ENCODE measurements at places on chromosomes 7 and 10.

- no peak for ATAC-seq
These were observed 53.0 kb upstream of the OPALIN start for GRCh38 chr10:96411716-96412320.

GRCh38 chr7:111045449-111045848, 45.5 kb upstream of the LRRN3 start:
- ATAC-seq: no peak

GRCh38 chr7:105094966-105095365, 81.0 kb downstream of the KMT2E start:
- ATAC-seq: no peak

GRCh38 chr7:151930026-151930653, 26.1 kb upstream of the GALNTL5 start:
- no peak for ATAC-seq

DNA sequence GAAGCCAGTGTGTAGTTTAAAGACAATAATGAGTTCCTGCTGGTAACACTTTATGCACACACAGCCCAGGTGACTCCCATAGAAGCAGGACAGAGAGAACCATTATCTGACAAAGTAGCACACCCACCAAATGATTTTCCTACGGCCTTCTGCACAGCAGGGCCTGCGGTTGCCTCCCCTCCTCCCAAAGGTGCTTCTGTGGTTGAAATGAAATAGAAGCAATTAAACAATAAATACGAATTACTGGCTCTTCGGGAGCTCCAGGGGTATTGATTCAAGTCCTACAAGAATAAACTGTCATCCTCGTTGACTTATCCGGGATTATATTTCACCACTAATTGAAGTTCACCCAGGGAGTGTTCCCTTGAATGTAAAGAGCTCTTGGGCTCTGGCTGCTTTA, 172.1 kb downstream of the ACTR3B start:
- no peak for ATAC-seq

- peak; percentile 14 for ATAC-seq
These were observed 38.2 kb upstream of the PFKFB3 start for GRCh38 chr10:6164271-6165095.

DNA sequence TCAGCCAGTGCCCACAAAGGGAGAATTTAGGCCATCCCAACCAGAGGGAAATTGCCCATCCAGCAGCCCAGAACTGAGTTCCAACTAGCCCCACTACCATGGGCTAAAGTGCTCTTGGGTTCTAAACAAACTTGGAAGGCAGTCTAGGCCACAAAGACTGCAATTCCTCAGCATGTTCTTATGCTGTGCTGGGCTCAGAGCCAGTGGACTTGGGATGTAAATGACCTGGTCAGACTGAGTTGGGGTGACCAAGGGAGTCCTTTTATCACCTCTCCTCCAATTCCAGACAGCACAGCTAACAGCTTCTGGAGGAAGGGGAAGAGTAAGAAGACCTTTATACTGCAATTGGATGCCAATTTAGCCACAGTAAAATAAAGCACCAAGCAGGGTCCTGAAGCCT, 607.2 kb upstream of the KCND2 start:
- ATAC-seq: no peak

DNA sequence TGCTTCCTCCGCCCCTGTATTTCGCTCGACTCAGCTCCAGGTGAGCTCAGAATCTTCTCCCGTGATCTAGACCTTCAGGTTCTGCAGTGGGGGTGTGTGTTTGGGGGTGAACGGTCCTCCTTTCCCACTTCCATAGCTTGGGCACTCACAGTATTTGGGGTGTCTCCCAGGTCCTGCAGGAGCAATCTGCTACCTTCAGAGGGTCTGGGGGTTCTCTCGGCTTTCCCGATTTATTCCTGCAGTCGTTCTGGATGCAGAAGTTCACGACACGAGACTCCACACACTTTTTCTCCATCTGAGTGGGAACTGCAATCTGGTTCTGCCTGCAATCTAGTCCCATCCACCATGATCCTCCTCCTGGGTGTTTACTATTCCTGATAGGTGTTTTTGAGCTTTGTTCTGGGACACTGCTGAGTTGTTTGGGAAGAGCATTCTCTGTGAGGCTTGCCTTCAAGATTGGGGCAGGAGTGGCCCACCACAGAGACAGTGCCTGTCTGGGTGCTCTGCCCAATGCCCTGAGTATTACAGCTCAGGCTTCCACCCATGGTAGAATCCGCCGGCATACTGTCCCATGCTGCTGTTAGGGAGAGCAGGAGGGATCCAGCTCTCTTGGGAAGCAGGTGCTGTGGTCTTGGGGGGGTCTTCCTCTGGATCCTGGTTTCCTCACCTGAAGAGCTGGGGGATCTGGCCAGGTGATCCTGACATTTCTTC, 29.8 kb downstream of the JAKMIP3 start:
- ATAC-seq: no peak

DNA sequence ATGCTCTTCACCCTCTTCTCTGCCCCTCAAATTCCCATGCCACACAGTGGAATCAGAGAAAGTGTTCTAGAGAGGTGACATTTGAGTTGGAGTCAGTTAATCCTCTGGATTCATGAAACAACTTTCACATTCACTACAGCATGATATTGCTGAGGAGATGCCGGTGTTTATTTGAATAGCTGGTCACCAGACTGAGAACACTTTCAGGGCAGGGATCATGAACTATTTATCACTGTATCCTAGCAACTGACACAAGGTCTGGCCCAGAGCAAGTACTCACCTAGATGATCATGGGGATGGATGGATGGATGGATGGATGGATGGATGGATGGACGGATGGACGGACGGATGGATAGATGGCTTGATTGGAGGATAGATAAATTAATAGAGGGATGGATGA, 116.7 kb upstream of the ZMIZ1 start:
- ATAC-seq: no peak

DNA sequence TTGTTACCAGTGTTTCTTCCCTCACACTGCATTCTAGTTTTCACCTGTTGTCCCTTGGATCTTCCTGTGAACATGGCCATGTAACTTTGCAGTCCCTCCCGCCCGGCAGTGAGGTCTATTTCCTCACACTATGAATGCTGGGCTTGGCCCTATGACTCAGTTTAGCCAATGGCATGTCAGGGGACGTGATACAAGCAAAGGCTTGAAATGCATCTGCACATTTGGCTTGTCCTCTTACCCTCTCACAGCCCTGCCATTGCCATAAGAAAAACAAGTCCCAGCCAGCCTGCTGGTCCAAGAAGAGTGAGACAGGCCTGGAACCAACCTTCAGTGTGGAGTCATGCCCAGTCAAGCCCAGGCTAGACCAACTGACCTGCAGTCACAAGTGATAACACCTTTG, 17.1 kb upstream of the EZH2 start:
- no peak for ATAC-seq

GRCh38 chr10:113541549-113541927, 11.3 kb upstream of the HABP2 start:
- ATAC-seq: no peak

DNA sequence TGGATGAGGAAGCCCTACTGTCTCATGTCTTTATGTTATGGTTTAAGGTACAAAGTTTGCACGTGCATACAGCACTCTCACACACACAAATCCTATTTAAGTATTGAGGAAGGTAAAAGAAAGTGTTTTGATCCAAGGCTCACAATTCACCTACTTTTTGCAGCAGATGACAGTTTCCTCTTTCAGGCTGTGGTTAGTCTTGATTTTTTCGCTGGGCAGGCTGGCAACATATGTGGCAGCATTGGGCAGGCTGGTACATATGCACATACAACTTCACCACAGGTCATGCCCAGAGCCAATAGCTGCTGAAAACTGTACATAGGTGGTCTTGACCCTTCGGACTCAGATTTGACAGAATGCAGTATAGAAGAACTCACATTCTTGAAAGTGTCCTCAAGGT, 29.1 kb upstream of the SDHAF3 start:
- ATAC-seq: no peak

- no peak for ATAC-seq
These were observed 1015.2 kb upstream of the PHF14 start for GRCh38 chr7:9958486-9958885.

DNA sequence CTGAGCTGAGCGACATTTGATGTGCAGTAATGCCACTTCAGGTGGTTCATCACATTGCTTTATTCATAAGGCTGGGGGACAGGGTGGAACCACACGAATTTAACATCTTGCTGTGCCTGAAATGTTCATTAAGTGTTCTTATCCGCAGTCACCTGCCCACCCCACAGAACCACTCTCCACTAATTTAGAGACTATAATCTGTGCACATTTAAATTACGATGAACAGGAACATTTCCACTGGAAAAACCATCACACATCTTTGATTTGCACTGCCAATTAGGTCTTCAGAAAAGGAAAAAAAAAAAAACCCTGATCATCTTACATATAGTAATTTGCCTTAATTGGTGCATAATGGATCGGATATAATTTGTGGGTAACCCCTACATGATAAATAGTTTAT, 2.3 kb downstream of the CDCA7L start:
- no peak for ATAC-seq

DNA sequence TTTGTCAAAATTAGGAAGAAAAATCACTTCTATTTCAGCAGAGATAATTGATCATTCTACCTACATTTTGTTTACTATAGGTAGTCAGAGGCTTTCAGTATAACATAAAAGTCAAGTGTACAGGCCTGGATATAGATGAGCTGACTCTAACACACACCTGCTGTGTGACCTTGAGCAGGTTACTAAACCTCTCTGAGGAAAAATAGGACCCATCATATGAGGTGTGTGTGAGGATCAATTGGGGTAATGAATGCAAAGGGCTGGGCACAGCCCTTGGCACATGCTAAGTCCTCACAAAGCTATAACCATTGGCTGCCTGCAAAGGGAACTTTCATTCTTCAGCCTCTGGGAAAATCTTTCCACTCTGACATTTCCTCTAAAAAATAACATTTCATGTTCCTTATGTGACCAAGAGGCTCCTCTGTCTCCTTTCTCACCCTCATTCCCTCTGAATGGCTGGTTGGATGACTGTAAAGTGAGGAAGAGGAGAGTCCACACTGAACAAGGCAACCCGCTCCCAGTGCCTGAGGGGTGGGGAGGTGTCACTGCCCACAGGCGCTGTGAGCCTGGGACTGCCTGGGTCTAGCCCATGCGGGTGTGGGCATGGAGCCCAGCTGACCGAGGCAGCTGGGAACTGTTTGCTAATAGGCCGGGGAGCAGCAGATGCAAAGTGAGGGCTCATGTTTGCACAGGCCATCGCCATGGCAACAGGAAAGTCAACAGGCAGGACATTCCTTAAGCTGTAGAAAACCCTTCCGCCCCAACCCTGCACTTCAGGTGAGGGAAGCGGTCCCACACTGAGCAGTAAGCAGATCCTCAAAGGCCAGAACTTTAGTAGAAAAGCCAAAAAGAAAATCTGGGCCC, 36.8 kb downstream of the MYOF start:
- no peak for ATAC-seq

DNA sequence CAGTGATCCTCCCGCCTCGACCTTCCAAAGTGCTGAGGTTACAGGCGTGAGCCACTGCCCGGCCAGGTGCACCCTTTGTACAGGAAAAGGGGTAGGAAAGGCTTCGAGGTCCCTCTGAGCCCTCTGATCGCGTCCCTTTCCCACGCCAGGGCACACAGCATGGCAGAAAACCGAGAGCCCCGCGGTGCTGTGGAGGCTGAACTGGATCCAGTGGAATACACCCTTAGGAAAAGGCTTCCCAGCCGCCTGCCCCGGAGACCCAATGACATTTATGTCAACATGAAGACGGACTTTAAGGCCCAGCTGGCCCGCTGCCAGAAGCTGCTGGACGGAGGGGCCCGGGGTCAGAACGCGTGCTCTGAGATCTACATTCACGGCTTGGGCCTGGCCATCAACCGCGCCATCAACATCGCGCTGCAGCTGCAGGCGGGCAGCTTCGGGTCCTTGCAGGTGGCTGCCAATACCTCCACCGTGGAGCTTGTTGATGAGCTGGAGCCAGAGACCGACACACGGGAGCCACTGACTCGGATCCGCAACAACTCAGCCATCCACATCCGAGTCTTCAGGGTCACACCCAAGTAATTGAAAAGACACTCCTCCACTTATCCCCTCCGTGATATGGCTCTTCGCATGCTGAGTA, 871 bp downstream of the POP7 start:
- ATAC-seq: no peak

DNA sequence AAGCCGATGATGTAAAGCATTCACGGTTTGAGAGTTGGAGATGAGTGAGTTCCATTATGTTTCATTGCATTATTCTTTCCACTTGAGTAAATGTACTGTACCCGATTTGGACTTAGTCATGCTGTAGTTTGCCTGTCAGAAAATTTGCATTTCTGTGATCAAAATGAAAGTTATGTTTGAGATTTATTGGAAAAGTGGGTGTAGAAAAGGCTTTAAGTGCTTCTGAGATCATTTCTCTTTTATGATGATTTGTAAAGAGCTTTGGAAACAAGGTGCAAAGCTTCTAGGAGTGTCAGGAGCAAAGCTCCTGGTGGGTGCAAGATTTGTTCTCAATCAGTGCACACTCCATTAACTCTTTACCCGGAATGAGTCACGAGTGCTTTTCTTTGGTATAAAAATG, 204.1 kb upstream of the POM121L12 start:
- ATAC-seq: no peak

DNA sequence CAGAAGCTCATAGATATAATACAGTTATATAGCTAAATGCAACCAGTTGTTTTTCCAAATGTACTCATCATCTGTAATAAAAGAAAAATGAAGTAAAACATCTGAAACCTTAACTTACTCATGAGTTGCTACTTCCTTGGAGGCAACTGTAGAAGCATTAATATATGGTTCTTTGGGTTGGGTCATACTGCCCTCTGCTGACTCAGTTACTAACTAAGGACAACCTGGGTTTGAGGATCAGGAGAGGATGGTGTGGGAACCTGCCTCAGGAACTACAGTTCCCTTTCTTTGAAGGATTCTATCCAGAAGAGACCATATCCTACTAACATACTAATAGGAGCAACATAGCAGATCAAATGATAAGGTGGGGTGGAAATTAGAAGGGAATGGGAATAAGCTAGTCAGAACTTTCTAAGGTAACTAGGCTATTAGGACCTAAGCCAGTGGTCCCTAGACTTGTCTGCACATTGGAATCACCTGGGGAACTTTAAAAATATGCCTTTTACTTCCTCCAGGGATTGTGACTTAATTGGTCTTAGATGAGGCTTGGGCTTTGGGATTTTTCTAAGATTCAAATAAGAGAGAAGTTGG, 20.7 kb downstream of the COX15 start:
- peak; percentile 63 for ATAC-seq

DNA sequence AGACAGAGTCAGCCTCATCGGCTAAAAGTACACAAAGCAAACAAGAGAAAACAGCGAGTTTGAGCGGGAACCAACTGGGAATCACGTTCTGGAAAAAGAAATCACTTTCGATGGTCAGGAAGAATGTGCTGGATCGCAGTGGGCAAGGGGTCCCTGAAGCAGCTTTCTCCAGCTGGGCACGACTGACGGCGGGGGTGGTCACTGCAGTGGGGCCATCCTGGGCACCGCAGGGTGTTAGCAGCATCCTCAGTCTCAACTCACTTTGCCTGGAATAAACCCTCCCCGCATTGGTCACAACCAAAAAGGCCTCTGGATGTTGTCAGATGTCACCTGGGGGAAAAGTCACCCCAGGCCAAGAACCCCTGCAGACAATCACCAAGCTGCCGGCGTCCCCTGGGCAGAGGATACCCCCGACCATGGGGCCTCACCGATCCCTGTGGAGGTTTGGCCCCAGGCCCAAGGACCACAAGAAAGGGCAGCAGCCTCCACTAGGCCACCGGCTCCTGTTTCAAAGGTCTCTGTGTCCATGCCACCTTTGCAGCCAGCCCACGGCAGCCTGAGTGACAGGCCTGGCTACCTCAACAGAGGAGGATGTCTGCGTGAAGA, 42.9 kb downstream of the EBF3 start:
- ATAC-seq: no peak
